Spinal cord (tissue), 10 donors: ENCODE measurements at places on chromosomes 1 and 21.

- DNase-seq = peak; percentile 82
Observed at GRCh38 chr1:160070243-160071163, 543 bp upstream of the KCNJ10 start.

DNA sequence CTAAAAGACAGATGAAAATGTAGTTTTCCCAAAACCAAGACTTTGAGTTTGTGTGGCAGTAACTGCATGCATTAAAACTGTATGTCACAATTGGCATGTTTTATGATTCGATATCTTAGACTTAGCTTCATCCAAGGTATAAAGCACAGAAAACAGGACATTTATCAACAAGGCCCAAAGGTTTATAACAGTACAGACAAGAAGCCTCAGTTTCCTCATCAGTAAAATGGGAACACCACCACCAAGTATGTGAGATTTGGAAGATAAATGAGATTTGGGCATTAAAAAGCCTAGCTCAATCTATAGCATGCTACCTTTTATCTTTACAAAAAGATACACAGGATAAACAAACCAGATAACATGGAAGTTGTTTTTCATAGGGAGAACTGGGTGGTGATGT lies 128.5 kb downstream of the DAB1 start:
- DNase-seq = no peak

DNA sequence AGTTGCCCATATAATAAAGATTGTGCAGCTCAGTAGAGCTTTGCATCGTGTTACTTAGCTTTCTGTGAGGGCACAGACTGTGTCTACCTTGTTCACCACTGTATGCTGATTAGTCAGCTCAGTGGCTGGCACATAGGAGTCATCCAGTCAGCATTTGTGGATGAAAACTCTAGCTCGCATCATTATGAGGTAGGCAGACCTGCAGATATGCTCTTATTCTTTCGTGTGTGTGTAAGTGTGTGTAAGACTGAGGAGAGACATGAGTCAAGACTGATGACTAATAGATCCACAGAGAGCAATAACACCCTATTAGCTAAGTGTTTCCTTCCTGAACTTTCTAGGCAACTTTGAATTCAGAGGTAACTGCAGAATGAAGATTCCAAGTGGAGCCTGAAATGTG lies 17.1 kb downstream of the TTF2 start:
- DNase-seq = no peak

GRCh38 chr1:19941206-19941568 lies 17.8 kb upstream of the PLA2G2E start:
- no peak for DNase-seq

GRCh38 chr1:49630156-49630555 lies 393.6 kb downstream of the AGBL4 start:
- no peak for DNase-seq

GRCh38 chr1:2229911-2230731 lies 2.0 kb downstream of the SKI start:
- DNase-seq = peak; percentile 76

DNA sequence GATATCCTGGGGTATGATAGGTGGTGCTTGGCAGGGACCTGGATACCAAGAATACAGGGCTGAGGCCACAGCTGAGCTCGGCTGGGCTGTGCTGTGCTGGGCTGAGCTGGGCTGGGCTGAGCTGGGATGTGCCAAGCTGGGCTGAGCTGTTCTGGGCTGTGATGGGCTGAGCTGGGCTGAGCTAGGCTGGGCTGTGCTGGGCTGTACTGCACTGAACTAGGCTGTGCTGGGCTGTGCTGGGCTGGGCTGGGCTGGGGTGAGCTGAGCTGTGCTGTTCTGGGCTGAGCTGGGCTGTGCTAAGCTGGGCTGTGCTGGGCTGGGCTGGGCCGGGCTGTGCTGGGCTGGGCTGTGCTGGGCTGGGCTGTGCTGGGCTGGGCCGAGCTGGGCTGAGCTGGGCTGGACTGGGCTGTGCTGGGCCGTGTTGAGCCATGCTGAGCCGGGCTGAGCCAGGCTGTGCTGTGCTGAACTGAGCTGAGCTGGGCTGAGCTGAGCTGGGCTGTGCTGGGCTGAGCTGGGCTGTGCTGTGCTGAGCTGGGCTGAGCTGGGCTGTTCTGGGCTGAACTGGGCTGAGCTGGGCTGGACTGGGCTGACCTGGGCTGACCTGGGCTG lies 94.7 kb upstream of the ACTRT2 start:
- no peak for DNase-seq

DNA sequence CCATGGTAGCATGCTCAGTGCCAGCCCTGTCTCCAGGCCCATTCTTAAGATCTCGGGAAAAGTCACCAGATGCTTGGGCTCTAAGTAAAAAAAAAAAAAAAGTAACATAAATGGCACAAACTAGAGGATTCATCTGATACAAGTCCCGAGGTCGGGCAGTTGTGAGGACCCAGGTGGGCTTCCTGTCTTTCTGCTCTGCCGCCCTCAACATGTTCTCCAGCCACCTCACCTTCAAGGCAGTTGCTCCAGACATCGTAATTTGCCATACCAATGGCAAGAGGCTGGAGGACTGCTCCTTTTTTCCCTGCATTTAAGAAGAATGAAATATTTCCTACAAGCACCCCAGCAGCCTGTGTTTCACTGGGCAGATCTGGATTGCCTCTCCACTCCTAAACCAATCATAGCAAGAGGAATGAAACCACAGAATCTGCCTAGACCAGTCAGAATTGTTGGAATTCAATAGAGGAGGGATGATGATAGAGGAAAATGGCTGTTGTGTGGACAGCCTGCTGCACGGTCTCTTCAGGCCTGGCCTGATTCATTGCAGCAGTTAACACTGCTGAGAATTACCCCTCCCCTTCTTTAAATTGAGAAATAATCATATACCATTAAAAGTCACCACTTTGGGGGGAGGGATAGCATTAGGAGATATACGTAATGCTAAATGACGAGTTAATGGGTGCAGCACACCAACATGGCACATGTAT lies 5.4 kb downstream of the HMGN2 start:
- DNase-seq = no peak

DNA sequence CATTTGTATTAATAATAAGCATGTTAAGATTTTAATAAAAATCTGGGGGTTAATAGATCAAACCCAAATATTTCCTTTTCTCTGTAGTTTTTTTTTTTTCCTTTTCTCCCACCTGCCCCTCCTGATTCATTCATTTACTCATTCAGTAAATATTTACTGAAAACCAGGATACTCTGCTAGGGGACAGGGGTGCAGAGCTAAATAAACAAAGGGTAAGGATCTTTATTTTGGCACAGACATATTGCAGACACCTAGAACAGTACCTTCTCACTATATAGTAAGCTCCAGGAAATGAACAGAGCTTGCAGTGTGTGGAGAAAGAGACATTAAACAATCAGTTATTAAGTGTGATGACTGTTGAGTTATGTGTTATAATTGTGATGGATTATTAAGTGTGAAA lies 60.9 kb downstream of the AK5 start:
- DNase-seq = no peak

DNA sequence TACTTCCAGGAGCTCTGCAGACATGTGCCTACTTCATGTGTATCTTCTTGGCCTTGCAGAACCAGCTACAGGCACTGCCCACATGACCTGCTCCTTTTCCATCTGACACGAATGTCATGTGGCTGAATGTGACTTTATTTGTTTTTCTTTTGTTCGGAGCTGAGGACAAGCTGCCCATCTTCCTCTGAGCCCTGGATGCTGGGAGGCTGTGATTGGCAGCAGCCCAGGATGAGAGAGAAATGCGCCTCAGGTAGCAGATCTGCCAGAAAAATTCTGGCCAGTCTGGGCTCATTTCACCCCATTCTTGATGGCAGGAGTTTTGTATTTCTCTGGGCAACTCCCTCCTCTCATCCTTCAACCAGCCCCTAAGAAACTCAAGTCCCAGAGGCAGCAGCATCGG lies 372.0 kb downstream of the RPS6KC1 start:
- DNase-seq = no peak

- no peak for DNase-seq
Observed at GRCh38 chr1:215877452-215877951, 310.4 kb downstream of the KCTD3 start.

GRCh38 chr1:41103766-41104165 lies 82.2 kb upstream of the SLFNL1 start:
- DNase-seq = no peak

GRCh38 chr1:182493063-182493462 lies 43.1 kb downstream of the RGSL1 start:
- no peak for DNase-seq

- DNase-seq = peak; percentile 76
Observed at GRCh38 chr1:242178924-242179708, 180.2 kb upstream of the MAP1LC3C start.

- no peak for DNase-seq
Observed at GRCh38 chr1:160375788-160376524, 9.1 kb downstream of the NHLH1 start.

DNA sequence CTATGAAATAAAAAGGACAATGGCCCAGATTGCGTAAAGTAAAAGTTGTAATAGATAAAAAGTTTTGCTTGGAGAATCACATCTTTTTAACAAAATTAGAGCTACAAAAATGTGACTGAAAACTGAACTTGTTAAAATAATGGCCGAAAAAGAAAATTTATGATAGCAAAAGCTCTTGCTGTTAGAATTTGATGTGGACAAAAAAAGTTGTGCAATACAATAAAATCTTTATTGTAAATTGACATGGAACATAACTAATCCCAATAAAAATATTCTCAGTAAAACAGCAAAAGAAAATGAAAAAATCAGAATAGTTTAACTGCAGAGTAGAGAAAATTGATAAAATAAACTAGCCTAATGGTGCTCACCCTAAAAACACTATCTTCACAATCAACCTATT lies 11.4 kb upstream of the CAMSAP2 start:
- no peak for DNase-seq

- no peak for DNase-seq
Observed at GRCh38 chr1:162381941-162382750, 618 bp downstream of the C1orf226 start.

GRCh38 chr1:112172294-112172882 lies 182.9 kb upstream of the KCND3 start:
- peak; percentile 20 for DNase-seq

DNA sequence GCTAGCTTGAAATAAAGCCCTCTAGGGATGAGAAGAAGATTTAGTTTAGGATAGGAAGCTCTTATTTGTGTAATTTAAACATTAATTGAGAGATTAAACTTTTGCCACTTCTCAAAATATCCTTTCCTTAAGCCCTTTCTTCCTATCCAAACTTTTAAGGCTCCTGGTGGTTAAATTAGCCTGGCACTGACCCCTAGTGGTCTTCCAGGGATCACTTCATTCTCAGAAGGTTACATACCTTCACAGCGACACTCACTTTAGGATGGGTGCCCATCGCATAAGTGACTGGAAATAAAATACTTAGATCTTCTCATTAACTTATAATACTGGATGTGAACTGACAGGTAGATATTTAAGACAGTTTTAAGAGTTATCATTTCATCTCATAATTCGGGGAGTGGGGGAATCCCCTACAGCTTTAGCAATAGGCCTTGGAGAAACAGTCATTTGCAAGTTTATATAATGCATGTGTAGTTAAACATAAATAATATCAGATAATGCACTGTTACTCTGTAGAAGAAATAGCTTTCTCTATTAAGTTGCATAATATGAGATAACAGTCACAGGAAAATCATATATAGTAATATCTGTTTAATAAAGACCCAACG lies 7.4 kb downstream of the LHX9 start:
- DNase-seq = no peak

DNA sequence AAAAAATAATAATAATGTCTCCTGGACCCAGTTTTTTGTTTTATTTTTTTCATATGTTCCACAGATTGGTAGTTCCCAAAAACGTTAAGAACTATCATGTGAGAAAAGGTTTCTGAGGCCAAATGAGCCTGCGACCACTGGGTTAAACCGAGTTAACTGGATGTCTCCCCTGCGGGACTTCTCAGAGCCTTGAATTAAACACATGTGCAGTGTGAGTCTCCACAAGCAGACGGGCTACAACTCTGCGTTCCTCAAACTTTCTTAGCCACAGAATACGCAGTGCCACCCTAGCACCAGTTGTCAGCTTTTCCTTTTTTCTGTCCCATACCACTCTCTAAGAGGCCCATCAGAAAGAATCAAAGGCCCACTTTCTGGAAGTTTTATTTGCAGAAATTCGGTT lies 97.9 kb downstream of the LACTBL1 start:
- no peak for DNase-seq

- DNase-seq = no peak
Observed at GRCh38 chr1:40379785-40380452, 6.4 kb downstream of the SMAP2 start.

- DNase-seq = peak; percentile 33
Observed at GRCh38 chr1:156001662-156002171, 19.0 kb downstream of the SSR2 start.

DNA sequence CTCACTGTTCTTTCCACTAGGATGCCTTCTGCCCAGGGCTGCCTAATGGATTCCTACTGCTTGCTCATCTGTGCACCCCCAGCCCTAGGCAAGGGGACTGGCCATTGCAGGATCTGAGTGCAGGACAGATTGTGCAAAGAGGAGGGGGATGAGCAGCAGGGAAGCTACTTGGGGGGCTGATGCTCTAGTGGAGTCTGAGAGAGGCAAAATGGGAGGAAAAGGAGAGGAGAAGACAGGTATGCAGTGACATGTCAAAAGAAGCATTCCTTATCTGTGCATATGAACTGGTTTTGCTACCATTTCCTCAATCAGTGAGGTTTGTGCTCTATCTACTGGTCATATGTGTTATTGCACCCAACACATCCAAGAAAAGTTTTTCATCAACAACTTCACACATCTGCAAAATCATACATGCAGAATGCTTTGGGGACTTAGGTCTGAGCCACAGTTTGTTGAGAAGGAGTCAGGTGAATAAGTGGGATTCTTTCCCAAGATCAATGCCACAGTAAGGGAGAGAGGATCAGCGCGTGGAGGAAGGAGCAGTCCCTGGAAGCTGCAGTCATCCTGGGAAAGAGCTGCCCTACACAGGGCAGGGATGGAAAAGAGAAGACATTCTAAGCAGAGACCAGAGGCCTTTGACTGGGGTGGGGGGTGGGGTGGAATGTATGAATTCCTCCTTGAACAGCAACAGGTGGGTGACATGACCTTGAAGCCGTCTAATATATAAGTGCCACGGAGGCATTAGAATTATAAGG lies 14.4 kb downstream of the SLC5A9 start:
- DNase-seq = peak; percentile 61
